ENCODE measurements at places on chromosomes 2 and 18.

DNA sequence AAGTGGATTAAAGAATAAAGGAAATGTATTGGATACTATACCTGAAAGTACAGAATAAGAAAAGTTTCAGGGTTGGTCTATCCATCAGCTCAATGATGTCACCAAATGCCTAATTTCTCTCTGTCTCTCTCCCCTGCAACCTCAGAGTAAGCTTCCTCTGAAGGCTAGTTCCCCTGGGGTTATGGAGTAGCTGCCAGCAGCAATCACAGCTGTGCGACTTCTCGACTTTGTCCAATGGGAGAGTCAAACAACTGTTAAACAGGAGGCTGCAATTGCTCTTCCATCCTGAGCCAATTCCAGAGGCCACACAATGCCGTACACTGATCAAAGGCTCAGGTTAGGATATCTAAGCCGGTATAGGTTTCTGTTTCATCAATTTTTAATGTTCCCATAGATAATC is 95.3 kb upstream of the FANCL start:
- DNase-seq = no peak

DNA sequence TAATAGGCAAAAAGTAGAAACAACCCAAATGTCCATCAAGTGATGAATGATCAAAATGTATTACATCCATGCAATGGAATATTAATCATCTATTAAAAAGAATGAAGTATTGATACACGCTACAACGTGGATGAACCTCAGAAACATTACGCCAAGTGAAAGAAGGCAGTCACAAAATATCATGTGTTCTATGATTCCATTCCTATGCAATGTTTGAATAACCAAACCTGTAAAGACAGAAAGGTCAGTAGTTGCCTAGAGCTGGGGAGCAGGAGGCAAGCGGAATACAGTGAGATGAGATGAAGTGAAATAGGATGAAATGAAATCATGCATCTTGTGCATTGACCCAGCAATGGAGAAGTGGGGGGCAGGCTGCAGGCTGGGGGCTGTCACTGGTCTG is 17.9 kb upstream of the COL6A3 start:
- DNase-seq = no peak

DNA sequence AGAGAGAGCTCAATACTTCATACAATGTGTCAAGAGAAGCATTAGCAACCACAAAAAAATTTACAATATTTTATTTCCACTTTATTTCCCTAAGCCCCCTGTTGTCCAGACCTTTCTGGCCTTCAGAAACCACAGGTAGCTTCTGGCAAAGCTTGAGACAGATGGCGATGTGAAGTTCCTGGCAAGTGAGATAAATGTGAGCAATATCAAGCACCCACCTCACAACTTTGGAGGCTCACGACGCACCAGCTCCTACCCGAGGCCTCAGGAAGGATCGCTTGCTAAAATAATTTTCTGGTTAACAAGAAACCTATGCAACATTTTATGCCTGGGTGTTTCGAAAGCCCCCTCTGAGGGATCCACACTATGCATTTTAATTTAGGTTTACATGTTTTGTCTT is 158.1 kb upstream of the CHAC2 start:
- DNase-seq = peak; percentile 29

GRCh38 chr2:62382122-62382521 is 123.9 kb downstream of the TMEM17 start:
- DNase-seq = no peak

- no peak for DNase-seq
These were observed 179.1 kb upstream of the SPRED2 start for GRCh38 chr2:65611488-65611887.

GRCh38 chr2:180715044-180715443 is 265.4 kb upstream of the UBE2E3 start:
- peak; percentile 16 for DNase-seq

DNA sequence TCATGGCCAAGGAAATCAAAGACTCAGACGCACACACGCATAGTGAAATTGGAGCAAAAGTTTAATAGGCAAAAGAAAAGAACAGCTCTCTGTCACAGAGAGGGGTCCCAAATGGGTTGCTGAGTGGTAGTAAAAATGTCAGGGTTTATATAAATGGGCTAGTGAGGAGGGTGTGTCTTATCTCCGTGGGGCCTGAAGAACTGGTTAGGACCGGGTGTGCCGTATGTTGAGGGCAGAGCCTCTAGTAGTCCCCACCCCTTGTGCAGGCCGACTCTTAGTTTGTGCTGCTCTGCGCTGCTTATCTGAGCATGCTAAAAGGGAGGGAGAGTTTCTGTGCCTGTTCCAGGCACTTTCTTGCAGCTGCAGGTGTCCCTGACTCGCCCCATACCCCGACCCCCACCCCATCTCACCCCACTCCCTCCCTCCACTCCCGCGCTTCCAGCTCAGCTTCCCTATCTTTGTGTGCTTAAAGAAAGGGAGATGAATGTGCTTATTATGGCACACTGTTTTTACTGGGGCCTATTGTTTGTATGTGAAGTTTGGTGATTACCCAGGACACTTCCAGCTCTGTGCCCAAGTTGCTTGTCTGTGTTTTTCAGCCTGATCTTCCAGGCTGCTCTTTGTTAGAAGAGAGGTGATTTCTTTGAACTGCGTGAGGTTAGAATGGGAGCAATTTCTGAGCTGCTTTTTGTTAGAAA is 167.4 kb downstream of the SPAG16 start:
- no peak for DNase-seq

- no peak for DNase-seq
These were observed 68.6 kb upstream of the YWHAQ start for GRCh38 chr2:9699139-9700108.

- no peak for DNase-seq
These were observed 306.0 kb upstream of the EPC2 start for GRCh38 chr2:148338541-148338940.

DNA sequence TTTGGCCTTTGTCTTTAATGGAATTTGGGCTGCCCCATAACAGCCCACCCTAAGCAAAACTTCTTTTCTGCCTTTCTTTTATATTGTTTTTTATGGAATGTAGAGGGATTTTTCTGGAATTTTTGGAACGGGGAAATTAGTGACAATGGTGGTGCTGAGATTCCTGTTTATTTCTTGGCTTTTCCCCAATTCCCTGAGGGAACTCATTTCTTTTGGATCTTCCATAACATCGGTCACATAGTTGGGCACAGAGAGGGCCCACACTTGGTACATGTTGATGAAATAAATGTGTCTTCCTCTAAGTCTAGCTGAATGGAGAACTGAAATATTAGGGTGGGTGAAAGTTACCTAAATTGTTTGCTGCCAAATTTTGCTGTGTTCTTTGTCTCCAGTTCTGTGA is 191.6 kb upstream of the TNP1 start:
- DNase-seq = no peak

DNA sequence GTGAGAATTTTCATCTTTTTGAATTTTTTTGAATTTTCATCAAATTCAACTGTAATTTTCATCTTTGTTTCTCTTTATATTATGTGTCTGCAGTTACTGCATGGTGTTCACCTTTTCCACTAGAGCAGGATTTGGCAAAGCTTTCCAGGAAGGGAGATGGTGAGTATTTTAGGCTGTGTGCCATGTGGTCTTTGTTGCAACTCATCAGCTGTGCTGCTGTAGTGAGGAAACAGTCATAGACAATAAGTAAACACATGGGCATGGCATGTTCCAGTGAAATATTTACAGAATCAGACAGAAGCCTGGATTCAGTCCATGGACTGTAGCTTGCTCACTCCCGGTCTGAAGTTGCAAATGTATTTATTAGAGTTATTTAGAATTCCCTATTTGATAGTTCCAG is 120.4 kb downstream of the DCDC2C start:
- no peak for DNase-seq

GRCh38 chr2:12428324-12428723 is 288.4 kb upstream of the TRIB2 start:
- no peak for DNase-seq

DNA sequence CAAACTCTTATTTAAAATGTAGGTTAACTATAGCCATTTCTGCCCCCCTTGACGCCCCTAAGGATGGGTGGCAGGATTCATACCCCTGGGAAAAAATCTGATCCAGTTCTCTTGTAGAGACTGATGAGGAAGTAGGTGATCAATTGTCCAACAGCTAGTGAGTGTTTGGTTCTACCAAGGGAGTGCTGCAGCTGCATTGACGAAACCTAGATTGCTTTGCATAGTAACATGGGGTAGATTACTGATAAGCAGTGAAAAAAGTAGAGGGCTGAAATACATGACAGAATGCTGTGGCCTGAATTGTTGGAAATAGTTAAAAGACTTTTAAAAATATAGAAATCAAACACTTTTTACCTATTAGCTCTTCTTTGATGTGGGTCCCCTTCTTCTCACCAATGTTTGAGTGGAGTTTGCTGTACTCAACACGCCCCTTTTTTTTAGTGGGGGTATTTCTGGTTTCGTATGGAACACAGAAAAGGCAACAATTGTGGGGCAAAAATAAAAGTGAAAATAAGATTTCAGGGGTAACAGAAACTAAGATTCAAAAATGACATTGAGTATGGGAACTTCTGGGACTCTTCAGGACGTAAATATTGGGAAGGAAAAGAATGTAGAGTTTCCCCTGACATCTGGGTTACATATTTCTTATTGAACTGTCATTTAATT is 66.2 kb downstream of the MAIP1 start:
- no peak for DNase-seq

GRCh38 chr18:76658627-76659026 is 163.6 kb upstream of the ZNF516 start:
- no peak for DNase-seq

DNA sequence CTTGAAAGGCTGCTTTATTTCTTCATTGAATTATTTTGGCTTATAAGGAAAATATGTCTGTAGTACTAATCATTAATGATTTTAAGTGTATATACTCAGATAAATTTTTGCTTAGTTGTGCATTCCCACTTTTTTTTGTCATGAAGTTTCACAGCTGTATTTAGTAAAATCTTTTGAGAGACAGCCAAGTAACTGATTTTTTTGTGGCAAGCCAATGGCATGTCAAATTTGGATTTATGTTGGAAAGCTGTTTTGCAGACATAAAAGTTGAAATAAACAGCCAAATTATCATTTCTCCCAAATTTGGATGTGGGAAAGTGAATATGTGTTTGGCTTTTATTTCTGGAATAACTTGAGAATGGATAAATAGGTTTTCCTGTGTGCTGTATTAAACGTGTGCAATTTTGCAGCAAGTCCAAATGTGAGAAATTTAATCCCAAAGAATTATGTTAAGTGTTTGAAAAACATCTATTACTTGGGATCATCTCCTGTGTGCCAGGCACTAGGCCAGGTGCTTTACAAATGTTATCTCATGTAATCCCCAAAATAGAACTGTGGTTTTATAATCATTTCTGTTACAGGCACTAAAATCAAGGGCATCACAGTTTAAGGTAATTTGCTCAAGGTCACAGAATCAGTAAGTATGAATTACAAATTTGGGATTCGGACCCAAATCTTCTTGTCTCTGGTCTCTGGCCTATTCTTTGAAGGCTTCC is 160.4 kb downstream of the PTPRM start:
- DNase-seq = no peak

- DNase-seq = no peak
These were observed 27.9 kb upstream of the CCBE1 start for GRCh38 chr18:59725142-59725541.

DNA sequence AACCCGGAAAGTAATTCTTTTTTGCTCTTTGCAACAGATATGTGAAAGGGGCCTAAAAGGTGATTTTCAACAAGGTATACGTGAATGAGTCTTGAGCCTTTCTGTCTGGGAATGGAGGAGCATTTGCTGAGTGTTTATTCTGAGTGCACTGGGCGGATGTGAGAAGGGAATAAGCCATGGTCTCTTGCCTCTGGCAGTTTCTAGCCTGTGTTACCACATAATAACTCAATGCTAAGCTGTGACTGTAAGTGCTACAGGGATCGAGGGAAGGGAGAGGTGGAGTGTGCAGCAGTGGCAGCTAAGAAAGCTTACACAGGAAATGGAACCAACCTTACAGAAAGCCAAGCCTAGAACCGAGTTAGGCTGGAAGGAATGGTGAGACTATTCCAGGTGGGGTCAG is 444.3 kb downstream of the SLC4A3 start:
- no peak for DNase-seq
